ENCODE measurements at places on chromosomes 2 and 18.

- DNase-seq = no peak
Measured at GRCh38 chr18:75548353-75548905, 120.9 kb upstream of the SMIM21 start.

GRCh38 chr2:202765436-202765835, 106.1 kb downstream of the ICA1L start:
- DNase-seq = no peak

GRCh38 chr2:172735582-172736423, at the start of gene RAPGEF4:
Gene RAPGEF4, plus strand, starts transcription at chr2:172735845. Its CDS starts 139 bp downstream, at chr2:172735984.
- no peak for DNase-seq

DNA sequence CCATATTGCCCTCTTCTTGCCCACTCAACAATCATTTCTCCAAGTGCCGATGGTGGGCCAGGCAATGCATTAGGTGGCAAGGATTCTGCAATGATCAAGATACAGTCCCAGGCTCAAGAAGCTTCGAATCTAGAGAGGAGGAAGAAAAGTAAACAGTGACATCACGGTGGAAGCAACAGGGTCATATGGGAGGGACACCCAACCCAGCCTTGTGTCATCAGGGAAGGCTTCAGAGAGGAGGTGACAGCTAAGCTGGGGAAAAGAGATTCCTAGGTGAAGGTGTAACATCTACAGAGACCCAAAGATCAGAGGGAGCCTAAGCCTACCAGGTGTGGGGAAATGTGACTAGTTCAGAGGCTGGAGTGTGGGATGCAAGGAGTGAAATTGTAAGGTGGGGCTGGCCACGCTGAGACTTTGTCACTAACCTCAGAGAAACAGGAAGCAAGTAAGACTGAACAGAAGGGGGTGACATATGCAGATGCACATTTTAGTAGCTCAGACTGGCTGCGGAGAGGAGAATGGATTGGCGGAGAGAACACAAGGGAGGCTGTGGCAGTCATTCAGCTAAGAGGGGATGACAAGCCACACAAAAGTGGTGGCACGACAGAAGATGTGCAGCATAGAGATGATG, 104.9 kb downstream of the ANKRD44 start:
- no peak for DNase-seq

GRCh38 chr2:240963065-240963867, 35.2 kb upstream of the SNED1 start:
- no peak for DNase-seq

- no peak for DNase-seq
Measured at GRCh38 chr2:43267381-43267780, 41.0 kb upstream of the ZFP36L2 start.

DNA sequence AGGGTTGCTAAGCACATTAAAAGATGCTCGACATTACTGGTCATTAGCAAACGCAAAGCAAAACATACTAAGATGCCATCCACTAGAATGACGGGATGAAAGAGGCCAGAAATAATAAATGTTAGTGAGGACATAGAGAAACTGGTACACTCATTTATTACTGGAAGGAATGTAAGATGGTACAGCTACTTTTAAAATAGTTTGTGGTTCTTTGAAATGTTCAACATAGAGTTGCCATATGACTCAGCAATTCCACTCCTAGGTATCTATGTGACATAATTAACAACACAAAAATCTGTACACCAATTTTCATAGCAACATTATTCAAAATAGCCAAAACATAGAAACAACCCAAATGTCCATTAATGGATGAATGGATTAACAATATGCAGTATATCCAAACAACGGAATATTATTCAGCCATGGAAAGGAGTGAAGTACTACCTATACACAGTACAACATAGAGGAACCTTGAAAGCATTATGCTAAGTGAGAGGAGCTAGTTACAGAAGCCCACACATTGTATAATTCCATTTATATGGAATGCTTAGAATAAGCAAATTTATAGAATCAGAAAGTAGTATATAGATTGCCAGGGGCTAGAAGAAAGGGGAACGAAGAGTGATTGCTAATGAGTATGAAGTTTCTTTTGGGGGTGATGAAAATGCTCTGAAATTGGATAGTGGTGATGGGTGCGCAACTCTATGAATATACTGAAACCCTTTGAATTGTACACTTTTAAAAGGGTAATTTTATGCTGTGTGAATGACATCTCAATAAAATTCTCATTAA, 61.9 kb upstream of the IL1R1 start:
- no peak for DNase-seq

DNA sequence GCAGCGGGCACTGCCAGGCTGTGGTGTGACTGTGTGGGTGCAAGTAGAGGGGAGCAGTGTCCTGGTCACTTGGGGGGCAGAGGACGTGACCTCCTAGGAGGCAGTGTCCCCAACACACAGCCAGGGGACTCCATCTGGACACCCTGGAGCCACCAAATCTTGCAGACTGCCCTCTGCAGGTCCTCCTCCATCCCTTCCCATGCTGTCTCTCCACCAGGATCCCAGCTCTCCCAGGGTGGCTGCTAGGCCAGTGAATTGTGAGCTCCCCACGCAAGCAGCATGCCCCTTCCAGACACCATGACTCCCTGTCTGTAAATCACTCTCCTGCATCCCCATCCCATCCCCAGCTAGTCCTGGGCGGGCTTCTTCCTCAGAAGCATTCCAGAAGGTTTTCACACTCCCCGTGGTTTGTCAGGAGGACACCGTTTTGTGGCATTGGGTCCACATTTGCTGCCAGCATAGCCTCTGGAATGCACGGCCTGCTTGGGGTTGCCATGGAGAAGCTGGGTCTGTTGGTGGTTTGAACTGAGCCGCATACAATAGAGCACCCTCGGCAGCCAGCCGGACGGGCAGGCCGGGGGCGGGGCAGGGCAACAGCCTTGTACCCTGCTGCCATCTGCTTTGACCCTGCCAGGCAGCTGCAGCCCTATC, 210.7 kb downstream of the KLHL29 start:
- peak; percentile 69 for DNase-seq

DNA sequence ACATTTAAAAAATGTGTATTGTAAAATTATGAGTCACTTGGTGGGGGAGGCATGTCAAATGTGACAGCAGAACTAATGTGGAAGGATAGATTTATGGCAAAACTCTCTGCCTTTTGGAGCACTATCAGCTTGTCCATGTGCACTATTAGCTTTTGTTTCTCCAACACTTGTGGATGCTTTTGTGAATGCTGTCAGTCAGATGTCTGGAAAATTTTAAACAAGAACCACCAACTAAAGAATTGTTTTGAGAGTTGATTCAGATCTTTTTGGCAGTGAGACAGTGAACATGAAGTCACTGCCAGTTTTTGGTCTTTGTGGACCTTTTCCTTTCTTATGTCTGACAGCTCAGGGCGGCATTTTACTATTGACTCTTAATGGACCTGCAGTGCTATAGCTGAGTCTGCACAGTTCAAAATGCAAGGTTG, 72.4 kb downstream of the KIAA1328 start:
- no peak for DNase-seq

DNA sequence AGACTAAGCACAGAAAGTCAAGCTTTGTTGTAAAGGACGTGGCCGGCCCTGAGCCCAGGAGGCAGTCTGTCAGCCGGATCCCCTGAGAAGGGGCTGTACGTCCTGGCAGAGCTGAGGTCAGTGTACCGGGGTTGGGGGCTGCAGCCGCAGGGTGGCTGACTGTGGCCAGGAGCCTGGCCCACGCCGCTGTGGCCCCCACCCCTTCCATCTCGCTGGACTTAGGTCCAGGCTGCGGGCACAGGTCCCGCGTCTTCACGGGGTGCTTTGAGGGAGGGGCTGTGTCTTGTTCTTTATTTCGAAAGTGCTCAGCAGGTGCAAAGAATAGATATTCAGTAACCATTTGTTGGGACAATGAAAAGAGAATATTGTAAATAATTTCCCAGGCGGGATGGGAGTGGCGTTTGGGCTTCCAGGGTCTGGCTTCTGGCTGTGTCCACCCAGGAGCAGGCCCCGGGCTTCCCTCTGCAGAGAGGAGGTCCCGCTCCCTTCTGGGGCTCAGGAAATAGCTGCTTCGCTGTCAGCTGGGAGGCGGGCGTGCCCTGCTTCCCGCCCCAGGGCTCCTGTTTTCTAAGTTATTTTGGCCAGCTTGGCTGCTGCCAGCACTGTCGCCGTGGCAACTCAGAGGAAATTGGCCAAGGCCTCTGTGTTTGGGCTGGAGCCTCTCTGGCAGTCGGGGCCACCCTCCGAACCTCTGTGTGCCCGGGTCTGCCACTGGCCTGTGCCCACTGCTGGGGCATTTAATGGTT, 7.4 kb downstream of the NFATC1 start:
- no peak for DNase-seq

DNA sequence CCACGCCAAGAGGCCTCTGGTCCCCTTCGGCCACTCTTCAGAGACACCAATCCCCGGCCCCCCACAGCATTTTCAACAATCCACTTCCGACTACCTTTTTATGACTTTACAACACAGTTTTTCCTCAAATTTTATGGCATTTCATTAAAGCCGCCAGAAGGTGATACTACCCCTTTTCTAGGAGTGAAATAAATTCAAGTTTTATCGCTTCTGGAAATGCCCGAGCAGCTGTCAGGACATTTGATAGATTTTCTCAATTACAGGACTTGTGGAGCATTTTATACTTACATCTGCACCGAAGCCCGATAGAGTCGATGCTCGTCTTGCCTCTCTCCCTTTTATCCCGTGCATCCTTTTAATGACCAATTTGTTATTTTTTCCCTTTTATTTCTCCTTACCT, 108.1 kb upstream of the CREB1 start:
- no peak for DNase-seq

GRCh38 chr2:220185766-220186305, 558.4 kb downstream of the SLC4A3 start:
- DNase-seq = no peak

GRCh38 chr2:134375935-134376334, 122.1 kb downstream of the MGAT5 start:
- DNase-seq = no peak

Data from DMS153 (cell line).